NCI-H146 (cell line): ENCODE measurements at places on chromosomes 7 and 10.

DNA sequence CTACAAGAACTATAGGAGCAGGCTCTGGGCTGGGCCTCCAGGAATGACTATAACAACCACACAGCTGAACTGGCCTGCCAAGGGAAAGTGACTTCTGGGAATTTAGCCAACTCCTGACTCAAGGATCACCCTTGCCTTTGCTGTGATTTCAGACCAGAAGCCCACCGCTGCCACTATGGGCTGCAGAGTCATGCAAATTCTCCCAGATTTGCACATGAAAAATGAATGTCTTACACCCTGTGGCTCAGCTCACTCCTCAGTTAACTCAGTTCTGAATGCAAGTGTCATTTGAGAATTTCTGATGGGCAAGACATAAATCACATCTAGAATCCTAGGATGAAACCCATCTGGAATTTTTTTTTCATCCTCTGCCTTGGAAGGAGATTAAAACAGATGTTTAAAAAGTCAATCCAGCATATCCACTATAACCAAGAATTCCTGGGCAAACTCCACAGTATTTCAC, 186.5 kb upstream of the BET1 start:
- no peak for DNase-seq

GRCh38 chr10:102208311-102209035, 17.6 kb upstream of the ELOVL3 start:
- DNase-seq: no peak

- DNase-seq: peak; percentile 47
Measured at GRCh38 chr10:34528320-34528719, 286.8 kb downstream of the PARD3 start.

GRCh38 chr7:143002106-143002505, 24.8 kb downstream of the OR9A2 start:
- DNase-seq: no peak

DNA sequence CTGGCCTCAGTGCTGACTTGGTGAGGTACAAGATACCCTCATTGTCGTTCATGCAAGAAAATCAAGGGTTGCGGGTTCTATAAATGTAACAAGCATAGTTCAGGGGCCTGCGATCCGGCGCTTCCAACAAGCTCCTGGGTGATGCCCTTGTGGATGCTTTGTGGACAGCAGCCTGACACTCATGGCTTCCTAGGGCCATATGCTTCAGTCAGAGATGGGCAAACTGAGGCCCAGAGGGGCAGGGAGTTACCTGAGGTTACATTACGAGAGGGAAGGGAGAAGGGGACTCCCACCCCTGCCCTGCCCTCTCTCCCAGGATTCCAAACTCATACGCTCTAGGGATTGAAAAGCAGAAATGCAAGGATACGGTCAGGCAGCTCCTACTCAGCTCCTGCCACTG, 296.3 kb upstream of the ZMIZ1 start:
- DNase-seq: no peak

- DNase-seq: no peak
Measured at GRCh38 chr10:109895095-109895818, 28.1 kb downstream of the XPNPEP1 start.

GRCh38 chr10:71945819-71946474, 18.2 kb upstream of the CHST3 start:
- no peak for DNase-seq

DNA sequence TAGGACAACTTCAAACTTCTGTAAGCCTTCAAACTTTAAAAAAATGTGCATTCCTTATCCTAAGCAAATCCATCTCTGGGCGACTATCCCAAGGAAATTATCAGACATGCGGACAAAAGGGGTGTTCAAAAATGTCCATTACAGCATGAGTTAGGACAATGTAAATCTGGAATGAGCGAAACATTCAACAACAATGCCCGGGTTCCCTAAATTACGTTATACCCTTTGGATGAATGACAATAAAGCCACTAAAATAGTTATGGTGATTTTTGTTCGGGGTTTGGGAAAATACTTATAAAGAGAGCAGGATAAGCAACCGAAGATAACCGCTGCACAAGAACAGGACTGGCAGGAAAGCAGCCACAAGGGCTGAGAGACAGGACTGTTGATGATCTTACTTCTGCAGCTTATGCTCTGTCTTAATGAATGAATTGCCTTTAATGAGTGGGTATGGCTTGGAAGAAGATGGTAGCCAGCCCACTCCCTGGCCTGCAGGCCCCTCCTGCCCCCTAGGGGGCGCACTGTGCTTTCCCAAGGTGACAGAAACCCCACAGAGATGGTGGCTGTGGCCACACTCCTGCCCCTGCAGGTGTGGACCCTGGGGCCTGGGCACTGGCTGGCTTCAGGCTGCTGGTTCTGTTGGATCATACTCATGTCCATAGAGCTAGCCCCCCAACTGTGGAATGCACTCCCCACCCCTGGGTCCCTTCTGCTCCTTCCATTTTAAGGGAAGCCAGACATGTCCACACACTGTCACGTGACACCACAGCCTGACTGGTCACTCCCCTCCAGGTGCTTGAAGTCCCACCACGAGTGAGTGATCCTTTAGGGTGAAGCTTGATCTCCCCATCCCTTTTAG, 45.0 kb downstream of the ZCCHC24 start:
- DNase-seq: peak; percentile 44

GRCh38 chr7:29935111-29935510, 54.5 kb downstream of the SCRN1 start:
- DNase-seq: no peak

- DNase-seq: peak; percentile 17
Measured at GRCh38 chr7:51318886-51319579, 2.4 kb upstream of the COBL start.

GRCh38 chr7:25847336-25848070, 304.5 kb upstream of the NFE2L3 start:
- no peak for DNase-seq

DNA sequence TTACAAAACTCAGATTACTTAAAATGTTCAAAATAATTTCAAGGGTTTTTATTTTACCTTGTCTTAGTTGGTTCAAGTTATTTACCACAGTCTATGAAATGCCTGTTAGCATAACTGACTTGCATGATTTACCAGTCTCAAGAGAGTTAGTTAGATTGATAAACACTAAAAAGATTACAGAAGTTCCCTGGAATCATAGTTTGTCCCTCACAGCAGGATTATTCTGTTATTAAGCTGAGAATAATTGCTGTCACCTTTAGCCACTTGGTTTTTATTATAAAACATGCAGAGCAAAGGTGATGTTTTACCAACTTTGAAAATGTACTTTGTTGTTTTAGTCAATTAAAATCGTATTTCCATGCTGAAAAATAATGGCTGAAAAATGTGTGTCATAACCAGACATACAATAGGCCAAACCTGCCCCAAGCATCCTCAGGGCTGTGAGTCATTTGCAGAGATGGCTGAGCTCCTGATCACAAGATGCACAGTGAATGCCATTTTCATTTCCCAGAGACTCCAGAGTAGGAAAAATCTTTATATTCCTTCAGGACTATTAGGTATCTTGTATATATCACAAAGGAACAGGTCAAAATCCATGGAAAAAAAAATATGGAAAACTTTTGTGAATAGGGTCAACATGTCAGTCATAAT, 87.8 kb upstream of the DKK1 start:
- DNase-seq: no peak

DNA sequence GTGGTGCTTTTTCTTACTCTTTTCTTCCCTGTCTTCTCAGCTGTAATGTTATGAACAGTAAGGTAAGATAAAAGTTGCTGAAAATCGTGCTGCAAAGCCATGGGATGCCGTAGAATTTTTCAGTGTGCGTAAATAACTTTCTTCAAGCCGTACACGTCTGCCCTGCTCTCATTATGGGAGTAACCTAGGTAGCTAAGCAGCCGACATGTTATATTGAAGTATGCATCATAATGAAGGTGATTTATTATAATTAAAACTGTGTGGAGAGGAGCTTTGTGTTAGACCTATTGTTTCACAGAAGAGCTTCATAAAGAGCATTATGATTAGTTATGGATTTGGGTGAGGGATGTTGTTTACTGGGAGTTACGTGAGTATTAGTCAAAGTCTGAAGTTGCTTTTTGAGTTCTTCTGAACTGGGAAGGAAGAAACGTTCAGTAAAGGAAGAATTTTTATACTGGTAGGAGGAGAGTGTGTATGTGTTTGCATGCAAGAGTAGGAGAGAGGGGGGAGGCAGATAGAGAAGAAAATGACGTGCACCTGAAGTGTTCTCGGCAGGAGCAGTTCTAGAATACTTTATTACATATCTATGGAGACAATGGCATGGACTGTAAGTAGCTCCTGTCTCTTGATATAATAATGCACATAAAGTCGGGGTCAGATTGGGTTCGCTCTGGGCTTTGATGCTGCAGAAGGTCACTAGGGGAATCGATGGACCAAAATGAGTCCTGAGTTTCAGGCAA, 56.3 kb downstream of the POU6F2 start:
- DNase-seq: no peak

GRCh38 chr7:6168477-6168868, 104.0 kb downstream of the CYTH3 start:
- no peak for DNase-seq

GRCh38 chr7:104816537-104816936, 197.5 kb upstream of the KMT2E start:
- DNase-seq: no peak

DNA sequence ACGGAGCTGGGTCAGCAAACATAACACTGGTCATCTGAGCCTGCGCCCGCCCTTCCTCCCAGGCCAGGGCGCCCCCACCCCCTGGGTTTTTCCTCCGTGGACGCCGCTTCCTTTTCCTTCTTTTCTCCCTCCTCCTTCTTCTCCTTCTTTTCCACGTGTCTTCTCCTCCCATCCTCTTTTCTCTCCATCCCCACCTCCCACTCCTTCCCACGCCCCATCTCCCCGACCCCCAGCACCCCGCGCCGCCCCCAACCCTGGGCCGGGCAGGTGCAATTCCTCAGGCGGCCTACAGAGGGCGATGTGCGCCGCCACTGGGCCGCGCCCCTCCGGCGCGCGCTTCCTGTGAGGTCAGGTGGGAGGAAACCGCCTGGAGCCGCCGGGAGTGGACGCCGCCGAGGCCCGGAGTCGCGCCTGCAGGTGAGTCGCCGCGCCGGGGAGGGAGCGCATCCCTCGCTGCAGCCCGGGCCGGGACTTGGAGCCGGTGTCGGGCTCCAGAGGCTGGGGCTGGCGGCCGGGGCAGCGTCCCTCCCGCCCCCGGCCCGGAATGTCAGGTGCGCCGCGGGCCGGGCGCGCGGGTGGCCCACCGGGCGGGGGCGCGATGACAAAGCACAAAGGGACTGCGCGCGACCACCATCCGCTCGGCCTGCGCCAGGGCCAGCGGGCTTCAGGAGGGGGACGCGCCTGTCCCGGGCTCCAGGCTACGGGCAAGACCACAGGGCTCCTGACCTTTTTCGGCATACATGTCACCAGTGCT, at the start of gene FAM241B:
FAM241B (plus strand) TSS at position 351 of the 754 bp plus-strand sequence. CDS start 1,497 bp downstream, outside the sequence.
- peak; percentile 80 for DNase-seq

DNA sequence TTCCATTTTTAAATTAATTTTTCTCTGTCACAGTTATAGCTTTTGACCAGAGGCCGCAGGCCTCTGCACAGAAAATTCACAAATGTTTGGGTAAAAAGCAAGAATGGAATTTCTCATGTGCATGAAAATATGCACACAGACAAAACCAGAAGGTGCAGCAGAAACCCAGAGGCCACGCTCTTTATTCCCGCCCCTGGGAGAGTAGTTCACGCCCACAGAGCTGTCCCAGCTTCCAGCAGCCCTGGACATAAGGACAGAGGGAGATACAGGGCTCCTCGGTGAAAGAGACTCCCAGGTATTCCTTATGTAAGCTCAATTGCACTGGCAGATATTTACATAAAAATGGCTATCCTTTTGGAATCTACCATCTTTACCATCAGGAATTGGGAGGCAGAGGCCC, 245.2 kb upstream of the NFE2L3 start:
- DNase-seq: peak; percentile 36
